Activated CD4-positive, alpha-beta T cell treated with anti-CD3 and anti-CD28 coated beads, Interleukin-2, amount 10 ng/mL, durations not matched to agents 7 days and 5 days (primary cell): ENCODE measurements at places on chromosomes 3 and 15. TPM values are rescaled to one million over a fixed set of nuclear protein-coding genes. Genes with fewer than 3 reads are reported as not detected.

DNA sequence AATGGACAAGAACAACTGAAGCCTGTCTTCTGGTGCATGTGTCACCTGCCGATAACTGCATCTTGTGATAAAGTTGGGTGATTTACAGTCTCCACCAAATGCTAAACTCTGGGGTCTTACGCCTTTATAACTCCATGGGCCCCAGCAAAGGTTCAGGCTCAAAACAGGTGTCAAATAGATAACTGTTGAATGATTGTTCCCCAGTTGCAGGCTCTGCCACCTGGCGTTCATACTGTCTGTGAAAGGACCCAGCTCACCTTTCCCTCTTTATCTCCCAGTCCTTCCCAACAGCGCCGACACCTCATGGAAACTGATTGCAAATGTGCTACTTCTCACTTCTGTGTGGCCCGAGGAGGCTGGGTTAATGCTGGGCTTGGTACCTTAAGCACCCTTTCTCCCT, 8.3 kb upstream of the SNX22 start:
- DNase-seq: no peak

DNA sequence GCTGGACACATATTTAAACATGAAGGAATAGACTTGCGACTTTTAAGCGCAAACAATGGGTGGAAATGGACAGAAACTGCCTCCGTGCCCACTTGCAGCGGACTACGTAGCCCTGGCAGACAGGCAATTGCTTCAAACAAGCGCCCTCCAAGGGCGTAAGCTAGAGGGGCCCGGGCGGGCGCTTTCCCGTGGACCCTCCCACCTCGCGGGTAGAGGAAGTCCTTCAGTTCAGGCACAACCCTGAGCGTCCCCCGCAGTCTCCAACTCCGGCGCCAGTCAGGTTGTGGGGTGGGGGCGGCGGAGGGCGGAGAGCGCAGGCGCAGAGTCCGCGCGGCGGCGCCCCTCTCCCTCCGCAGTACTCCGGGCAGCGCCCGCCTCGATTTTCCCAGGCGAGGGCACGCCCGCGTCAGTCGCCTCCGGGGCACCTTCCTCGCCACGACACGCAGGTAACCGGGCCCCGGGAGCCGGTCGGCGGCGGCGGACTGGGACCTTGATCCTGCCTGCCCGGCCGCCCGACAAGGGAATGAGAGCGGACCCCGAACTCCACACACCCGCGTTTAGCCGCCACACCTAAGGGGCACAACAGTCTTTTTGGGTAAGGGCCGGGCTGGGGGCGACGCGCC, at the start of gene SLC35G2:
SLC35G2 (plus strand) TSS at position 358 of the 623 bp plus-strand sequence. CDS start 35,335 bp downstream, outside the sequence.
- peak; percentile 19 for DNase-seq

PCOLCE2 gene
- not detected for total RNA-seq

GRCh38 chr3:5271372-5271683, 83.8 kb downstream of the EDEM1 start:
- DNase-seq: no peak

DNA sequence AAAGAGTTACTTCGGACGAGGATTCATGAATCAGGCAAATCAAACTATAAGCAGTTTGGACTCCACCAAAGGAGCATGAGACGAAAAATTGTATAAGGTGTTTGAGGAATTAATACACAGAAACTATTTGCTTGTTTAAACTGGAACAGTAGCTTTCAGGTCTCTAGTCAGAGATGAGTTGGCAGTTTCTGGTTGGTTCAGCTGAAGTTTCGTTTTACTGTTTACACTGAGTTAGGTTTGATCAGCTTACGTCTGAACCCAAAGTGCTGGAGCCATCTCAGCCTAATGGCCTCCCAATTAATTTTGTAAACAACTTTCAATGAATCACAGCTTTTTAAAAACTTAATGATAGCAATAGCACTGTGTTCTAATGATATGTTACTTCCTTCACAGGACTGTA, 703.7 kb downstream of the NLGN1 start:
- DNase-seq: no peak

BDH1 gene
- total RNA-seq: 53.6 TPM

MYRIP gene
- total RNA-seq: not detected

DNA sequence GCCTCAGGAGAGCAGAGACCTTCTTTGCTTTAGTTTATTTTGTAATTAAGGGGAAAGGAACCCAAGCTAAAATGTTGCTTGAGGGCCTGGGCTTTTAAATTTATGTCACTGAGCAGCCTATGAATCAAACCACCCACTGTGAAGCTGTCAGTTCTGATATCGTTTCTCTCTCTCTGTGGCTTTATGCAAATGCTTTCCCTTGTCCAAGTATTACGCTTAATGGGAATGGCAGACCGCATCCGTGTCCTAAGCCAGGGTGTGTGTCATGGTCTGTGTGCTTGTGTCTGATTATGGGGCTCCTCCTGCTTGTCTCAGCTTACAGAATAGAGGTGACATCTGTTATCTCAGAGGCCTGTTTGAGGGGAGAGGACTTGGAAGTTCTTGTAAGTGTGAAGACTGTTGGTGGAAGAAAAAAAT, 82.4 kb downstream of the EBLN2 start:
- DNase-seq: no peak

DNA sequence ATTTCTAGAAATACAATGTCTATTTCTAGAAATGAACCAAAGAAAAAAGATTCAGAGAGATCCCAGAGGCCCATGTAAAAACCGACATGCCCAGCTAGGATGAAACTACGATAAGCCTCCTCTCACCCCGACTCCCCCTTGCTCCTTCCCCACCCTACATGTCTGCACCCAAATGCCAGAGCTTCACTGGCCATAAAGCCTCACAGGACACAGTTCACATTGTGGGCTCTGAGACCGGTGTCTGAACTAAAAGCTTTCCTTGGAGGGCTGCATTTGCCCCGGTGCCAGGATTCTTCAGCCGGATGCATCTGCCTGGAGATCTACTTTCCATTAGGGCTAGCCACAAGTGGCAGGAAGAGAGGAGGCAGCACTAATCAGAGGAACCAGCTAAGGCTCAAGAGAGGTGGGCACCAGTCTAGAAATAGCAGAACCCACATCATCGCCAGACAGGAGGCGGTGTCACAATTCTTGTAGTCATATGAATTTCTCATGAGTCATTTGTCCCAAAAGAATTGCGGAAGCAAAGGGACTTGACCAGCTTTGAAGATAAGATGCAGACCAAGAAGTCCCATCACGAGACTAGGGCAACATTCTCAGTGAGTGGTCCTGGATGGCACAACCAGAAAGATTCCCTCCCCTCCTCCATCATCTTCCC, 353.6 kb downstream of the NTRK3 start:
- DNase-seq: no peak

DNA sequence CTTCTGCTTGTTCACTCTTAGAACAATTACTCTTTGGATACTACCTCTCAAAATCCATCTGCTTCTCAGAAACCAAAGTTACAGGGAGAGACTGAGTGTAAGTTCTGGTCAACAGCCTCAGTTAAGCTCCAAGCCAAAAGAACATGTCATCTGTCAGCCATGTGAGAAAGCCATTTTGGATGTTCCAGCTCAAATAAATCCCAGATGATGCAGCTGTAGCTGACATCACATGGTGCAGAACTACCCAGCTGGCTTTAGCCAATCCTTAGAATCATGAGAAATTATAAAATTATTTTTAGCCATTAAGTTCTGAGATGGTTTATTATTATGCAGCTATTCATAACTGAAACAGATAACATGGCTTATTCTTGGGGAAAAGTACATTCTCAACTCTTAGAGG, 696.0 kb downstream of the ZNF385D start:
- no peak for DNase-seq

DNA sequence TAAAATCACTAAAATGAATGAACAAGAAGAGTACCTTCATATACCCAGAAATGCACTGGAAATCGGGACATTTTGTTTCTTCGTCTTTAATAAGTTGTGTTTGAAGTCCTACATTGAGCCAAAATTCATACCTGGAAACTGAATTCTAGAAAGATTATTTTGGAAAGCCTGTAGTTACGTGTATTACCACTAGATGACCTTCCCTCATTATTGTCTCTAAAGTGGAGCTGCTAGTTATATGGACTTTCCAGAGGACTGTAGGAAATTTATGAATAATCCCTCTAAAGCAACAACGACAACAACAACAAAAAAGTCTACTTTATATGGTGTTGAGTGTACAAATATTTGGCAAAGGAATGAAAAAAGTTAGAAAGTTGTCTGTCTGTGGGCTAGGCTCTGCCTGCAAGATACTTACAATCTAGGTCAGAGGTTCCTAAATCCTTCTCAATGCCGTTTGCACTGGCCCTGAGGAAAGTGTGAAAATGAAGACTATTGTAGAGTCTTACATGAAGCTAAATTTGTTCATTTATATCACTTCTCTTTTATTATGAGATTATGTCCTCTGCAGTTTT, 234.8 kb upstream of the NR2E3 start:
- no peak for DNase-seq

SNURF gene
- 16.3 TPM for total RNA-seq

DNA sequence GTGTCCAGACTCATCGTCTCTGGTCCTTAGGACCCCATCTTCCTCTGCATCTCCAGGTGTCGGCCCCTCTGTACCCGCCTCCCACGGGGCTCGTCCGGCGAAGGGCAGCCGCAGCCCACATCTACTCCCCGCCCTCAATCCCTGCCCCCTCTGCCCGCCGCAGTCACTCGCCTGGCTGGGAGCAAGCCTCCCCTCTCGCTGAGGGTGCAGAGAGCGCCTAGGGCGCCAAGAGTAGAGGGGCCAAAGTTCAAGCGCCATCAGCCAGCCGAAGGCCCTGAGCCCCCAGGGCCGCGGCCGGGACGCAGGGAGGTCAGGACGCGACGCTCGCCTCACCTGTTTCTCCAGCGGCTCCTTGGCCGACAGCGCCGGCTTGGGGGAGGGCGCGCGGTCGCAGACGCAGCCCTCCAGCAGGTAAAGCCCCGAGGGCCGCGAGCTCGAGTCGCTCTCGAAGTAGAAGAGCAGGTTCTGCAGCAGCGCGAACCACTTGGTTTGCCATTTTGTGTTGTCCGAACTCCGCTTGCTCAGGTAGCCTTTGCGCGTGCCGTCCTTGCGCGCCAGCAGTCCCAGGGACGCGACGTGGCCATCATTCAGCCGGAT, 592 bp downstream of the RASGRF1 start:
- DNase-seq: no peak

DNA sequence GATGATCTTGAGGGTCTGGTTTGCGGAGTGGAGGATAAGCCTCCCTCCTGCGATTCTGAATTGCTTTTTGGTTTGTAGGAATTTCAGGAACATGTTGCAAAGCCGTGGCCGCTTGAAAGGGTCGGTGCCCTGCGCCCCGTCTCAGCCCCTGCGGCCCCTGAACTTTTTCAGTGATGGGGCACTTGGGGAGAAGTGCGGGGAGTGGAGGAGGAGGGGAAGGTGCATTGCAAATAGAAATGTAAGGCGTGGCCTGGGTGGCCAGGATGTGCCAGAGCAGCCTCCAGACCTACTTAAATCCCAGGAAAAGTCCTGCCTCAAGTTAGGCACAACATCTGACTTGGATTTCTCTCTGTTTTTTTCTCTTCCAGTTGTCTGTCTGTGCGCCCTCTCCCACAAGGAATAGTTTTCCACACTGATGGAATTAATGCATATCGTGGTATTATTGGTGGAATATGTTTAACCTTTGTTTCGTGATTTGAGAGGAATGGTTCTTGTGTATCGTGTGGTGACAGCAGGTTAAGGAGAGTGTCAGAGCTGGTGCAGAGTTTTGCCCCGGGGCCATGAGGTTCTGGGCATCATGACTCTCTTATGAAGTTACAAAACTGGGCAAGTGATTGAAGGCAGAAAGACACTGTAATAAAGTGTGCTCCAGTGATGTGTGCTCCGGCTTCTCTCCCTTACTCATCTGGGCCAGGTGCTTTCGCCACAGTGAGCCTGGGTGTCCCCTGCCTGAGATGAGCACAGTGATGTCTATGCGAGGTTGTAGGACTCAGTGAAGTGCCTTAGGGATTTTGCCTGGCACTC, 153.8 kb downstream of the PGPEP1L start:
- no peak for DNase-seq

PPM1L gene
- 5.8 TPM for total RNA-seq

GRCh38 chr3:127177226-127177625, 15.7 kb upstream of the PRR23E start:
- no peak for DNase-seq

DNA sequence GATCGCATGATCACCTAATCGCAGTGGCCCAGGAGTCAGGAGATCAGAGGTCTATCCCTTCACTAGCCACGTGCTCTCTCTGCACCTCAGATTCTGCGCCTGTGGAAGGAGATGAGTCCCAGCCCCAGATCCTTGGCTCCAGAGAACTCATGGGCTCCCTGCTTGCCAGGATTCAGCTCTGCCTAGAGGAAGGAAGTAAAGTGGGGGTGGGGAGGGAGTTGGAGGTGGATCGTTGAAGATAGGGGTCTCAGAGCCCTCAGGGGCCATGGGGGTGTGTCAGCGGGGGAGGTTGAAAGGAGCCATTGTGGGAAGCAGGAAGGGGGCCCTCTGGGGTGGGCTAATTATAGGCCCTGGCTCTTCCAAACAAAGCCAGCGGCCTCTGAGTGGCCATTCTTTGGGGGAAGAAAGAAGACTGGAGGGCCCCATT, 11.3 kb upstream of the STRA6 start:
- no peak for DNase-seq

DNA sequence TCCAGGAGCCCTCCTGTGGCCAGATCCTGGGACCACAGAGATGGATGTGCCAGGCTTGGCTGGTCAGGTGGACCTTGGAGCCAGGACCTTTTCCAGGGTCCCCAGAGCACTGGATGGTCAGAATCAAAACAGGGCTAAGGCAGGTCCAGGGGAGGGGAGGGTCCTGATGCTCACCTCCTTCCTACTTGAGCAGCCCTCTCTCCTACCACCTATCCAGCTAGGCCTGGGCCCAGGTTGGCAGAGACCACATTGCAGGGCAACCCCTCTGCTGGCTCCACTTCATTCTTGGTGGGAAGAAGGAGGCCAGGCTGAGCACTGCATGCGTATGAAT, 28.5 kb upstream of the SFMBT1 start:
- DNase-seq: no peak

DNA sequence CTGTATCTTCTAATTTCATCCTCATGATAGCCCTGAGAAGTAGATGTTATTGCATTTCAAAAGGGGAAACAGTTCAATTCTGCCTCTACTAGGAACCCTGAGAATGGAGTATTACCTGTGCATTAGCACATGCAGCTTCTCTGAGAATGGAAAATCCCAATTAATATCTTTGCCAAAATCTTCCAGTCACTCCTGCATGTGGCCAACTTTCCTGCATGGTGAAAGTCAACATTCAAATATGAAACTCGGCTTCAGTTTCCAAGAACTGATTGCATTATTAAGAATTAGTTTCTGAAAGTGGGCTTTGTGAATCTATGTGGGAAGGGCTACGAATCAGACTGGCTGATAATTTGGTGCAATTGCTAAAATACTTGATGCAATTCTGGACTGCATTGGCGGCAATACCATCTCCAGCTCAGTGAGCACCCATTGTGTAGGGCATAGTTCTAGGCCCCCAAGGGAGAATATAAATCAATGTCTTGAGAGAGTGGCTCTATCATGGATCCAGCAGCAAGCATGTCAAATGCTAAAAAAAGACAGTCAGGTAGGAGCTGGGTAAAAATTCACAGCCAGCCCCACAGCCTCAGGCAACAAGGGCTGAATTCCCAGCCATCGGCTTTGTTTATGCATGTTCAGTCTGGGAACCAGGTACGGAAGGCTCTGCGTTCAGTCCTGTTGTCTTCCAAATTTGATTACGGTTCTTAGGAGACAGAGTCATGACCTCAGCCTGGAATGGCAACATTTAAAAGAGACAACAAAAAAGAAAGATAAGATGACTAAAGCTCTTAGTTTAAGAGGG, 18.8 kb upstream of the BCL6 start:
- DNase-seq: no peak

- no peak for DNase-seq
These were observed 22.0 kb downstream of the SST start for GRCh38 chr3:187648177-187648576.

ZNF80 gene
- 0.10 TPM for total RNA-seq

GRCh38 chr3:139134678-139135372, 90.1 kb upstream of the PRR23C start:
- DNase-seq: no peak
